Right cardiac atrium (tissue), 5 donors: ENCODE measurements at places on chromosomes 2 and 18. TPM values are rescaled to one million over a fixed set of nuclear protein-coding genes. Genes with fewer than 3 reads are reported as not detected.

Gene RNF144A
- polyA plus RNA-seq, result 4.7 TPM

Gene PLA2R1
- polyA plus RNA-seq, result 1.8 TPM

Gene ECEL1
- polyA plus RNA-seq, result 0.05 TPM

Gene C2orf66
- 0.07 TPM for polyA plus RNA-seq

Gene ALPP
- polyA plus RNA-seq, result not detected

Gene LIPG
- polyA plus RNA-seq, result 0.07 TPM

Gene L3MBTL4
- 4.9 TPM for polyA plus RNA-seq

Gene LYG2
- polyA plus RNA-seq, result not detected
